ENCODE measurements at places on chromosomes 4 and X.

- DNase-seq, result no peak
Observed at GRCh38 chr4:98203332-98204235, 57.6 kb upstream of the RAP1GDS1 start.

- DNase-seq, result no peak
Observed at GRCh38 chr4:84547211-84547610, 35.7 kb upstream of the CDS1 start.

GRCh38 chrX:7828594-7828993 lies 14.4 kb upstream of the VCX start:
- no peak for DNase-seq

DNA sequence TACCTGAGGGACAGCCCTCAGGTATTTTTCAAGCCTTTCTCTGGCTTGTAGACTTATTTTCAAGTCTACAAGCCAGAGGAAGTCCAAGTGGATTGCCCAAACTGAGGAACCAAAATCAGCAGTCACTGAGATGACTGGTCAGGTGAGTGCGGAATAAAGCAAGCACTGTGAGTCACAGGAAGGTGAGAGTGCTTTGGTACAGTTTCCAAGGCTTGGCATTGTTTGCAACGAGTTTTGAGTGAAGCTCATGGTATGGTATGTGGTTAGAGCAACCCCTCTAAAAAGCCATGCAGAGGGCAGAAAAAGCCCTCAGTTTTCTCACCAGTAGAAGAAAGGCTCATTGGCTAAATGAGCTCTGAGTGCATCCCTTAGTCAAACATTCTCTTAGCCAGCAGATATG lies 112.8 kb upstream of the EOLA2 start:
- DNase-seq, result no peak

DNA sequence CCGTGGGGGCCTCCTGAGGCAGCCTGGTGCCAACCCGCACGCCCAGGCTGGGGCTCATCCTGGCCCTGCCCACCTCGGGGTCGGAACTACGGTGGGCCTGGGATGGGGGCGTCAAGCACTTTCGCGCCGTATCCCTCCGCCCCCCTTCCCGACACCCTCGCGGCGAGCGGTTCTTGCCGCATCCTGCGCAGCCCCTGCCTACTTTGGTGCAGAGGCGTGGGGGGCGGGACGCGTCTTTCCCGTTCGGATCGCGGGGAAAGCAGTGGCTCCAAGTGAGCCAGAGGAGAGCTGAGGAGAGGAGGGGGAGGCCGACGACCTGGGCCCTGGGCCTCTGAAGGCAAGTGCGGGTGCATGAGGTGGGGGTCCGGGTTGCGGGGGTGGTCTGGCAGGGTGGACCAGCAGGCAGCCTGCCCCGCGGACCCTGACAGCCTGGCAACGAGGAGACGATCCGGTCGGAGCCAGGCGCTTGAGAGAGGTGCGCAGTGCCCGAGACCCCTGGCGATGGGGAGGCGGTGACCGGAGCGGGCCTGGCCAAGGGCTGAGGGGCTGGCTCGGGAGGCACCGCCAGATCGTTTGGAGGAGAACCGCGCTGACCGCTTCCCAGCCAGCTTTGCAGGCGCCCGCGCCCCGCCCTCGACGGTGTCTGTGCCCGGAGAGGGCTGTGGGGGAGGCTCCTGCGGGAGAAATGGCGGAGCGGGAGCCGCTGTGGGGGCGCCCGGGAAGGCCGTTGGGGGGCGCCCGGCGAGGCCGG lies at the start of gene GPRASP2:
GPRASP2 (plus strand) TSS at position 233 of the 751 bp plus-strand sequence. CDS start 2,422 bp downstream, outside the sequence.
- DNase-seq, result no peak
